ENCODE measurements at places on chromosomes 5 and 9.

DNA sequence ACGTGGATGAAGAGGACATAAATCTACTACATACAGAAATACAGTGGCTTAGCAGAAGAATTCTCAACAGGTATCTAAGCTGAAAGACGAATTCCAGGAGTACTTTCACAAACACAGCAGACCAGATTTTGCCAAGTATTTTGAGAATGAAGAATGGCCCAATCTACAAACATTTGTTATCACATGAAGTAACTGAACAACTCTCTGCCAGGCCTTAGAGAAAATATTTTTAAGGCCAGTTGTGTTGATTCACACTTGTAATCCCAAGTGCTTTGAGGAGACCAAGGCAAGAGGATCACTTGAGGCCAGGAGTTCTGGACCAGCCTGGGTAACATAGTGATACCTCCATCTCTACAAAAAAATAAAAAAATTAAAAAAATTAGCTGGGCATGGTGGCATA lies 14.3 kb downstream of the AGTPBP1 start:
- no peak for DNase-seq

- DNase-seq: no peak
Observed at GRCh38 chr9:108099854-108100253, 610.3 kb upstream of the KLF4 start.

- no peak for DNase-seq
Observed at GRCh38 chr9:118613996-118614395, 755.2 kb downstream of the BRINP1 start.

GRCh38 chr5:156991714-156992113 lies 28.7 kb upstream of the TIMD4 start:
- DNase-seq: no peak

- DNase-seq: no peak
Observed at GRCh38 chr5:1838013-1838412, 36.8 kb downstream of the NDUFS6 start.

DNA sequence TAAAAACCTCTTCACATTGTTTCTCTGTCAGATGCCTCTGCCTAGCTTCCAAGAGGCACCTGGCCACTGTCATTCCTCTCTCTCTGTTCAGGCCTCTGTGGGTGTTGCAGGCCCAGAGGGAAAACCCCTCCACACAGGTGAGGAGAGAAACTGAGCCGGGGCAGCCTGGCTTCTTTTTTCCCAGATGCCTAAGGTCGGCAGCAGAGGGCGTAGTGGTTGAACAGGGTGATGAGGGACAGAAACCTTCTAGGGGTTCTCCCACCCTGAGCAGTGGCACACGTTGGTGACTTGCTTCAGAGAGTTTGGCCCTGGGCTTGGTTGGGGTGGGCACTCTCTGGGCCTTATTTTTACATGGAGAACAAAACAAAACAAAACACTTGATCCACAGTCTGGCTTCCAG lies 12.2 kb downstream of the IL9 start:
- DNase-seq: no peak

GRCh38 chr9:80867731-80868130 lies 821.6 kb downstream of the TLE1 start:
- no peak for DNase-seq

- no peak for DNase-seq
Observed at GRCh38 chr9:6922680-6923079, 164.9 kb downstream of the KDM4C start.

GRCh38 chr5:169765176-169765996 lies 128.3 kb downstream of the DOCK2 start:
- no peak for DNase-seq

DNA sequence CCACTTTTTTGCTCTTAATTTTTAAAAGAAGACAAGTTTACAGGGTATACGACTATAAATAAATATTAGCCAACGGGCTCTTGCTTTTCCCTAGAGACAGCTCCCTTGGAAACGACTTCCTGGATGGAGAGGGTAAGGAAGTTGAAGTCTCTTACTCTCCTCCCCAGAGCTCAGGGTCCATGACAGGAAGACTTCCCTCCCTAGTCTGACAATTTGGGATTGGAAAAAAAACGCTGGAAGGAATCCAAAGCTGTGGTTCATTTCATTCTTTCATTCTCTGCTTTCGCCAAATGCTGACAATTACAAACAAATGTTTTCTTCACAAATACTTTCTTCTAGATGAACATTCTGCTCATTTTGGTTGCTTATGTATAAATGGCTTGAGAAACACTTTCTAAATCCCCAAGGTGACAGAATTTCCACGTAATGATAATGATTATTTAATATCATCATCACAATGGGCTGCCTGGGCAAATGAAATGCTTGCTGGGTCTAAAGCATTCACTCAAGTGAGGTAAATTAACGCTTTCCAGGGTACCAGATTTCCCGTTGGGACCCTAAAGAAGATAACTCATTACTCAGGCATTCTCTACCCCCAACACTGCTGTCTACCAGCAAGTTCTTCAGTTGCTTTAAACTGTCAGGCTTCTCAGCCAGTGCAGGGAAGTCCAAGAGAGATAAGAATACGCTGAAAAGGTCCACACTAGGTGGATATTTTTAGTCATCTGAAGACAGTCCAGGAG lies 139.8 kb upstream of the SLC30A5 start:
- DNase-seq: no peak

GRCh38 chr5:105952875-105953274 lies 1717.9 kb downstream of the EFNA5 start:
- no peak for DNase-seq

- no peak for DNase-seq
Observed at GRCh38 chr9:38162332-38163211, 93.5 kb upstream of the SHB start.

- no peak for DNase-seq
Observed at GRCh38 chr5:150502106-150502505, 5.8 kb upstream of the NDST1 start.

- no peak for DNase-seq
Observed at GRCh38 chr9:87137718-87138117, 190.4 kb upstream of the GAS1 start.

GRCh38 chr9:25681266-25681665 lies 3.0 kb upstream of the TUSC1 start:
- no peak for DNase-seq

- no peak for DNase-seq
Observed at GRCh38 chr5:81995407-81995806, 23.6 kb downstream of the ATG10 start.

GRCh38 chr5:147169901-147170300 lies 64.9 kb upstream of the STK32A start:
- DNase-seq: no peak

DNA sequence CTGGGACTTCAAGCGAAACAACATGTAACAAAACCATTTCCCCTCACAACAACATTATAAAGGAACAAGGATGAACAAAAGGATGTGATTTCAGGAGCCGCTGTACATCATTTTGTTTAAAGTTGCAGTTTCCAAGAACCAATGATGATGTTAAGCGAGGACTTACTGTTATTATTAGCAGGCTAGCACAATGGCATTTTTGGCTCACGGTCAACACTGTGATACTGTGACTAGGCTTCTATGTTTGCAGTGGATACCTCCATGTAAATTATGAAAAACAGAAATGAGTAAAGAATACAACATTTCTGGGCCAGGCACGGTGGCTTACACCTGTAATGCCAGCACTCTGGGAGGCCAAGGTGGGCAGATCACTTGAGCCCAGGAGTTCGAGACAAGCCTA lies 113.0 kb downstream of the AUH start:
- no peak for DNase-seq

- no peak for DNase-seq
Observed at GRCh38 chr9:136964171-136964689, 12.2 kb downstream of the LCN12 start.

DNA sequence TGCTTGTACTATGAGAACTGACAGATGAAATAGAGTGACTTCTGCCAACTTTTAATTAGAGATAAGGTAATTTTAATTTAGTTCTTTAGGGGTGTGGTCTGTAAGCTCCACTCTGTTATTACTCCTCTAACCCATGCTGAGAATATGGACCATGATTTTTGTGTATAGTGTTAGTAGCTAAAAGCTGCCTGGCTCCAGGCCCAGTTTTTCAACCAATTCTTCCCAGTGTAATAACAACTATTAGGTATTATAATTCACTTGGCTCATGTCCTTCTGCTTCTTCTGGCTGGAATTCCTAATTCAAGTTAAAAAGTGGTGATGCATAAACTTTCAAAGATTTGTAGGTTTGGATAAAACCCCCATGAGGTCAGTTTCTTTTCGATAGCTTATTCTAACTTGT lies 216.3 kb downstream of the ISL1 start:
- no peak for DNase-seq

GRCh38 chr5:155019601-155020226 lies 6.2 kb downstream of the KIF4B start:
- DNase-seq: no peak

DNA sequence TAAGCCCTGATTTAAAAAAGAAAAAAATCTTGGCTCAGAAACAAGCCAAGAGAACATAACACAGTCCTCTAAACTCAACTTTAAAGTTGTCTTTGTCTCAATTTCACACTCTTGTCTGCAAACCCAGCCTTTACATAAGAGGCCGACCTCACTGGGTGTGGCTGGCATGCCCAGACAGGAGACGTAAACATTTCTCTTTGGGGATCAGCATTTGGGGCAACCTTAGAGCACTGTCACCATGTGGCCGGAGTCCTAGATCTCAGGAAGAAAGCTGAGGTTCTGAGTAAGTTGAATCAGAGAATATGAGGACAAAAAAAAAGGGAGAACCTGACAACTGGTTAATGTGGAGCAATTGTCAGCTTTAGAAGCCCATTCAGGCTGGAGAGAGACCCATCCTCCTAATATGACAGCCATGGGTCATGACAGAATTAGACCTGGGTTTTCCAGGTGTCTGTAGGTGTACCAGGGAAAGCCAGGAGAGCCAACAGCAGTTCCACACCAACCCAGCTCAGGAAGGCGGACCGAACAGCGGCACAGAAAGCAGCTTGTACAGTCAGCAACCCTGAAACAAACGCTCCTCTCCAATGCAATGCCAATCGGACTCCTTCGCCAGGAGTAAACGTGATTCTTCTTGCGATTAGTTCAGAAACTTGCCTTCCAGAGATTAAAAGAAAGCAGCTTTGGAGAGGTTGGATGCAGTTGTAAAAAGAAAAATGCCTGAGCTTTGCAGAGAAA lies 97.9 kb upstream of the MAP3K1 start:
- DNase-seq: no peak

DNA sequence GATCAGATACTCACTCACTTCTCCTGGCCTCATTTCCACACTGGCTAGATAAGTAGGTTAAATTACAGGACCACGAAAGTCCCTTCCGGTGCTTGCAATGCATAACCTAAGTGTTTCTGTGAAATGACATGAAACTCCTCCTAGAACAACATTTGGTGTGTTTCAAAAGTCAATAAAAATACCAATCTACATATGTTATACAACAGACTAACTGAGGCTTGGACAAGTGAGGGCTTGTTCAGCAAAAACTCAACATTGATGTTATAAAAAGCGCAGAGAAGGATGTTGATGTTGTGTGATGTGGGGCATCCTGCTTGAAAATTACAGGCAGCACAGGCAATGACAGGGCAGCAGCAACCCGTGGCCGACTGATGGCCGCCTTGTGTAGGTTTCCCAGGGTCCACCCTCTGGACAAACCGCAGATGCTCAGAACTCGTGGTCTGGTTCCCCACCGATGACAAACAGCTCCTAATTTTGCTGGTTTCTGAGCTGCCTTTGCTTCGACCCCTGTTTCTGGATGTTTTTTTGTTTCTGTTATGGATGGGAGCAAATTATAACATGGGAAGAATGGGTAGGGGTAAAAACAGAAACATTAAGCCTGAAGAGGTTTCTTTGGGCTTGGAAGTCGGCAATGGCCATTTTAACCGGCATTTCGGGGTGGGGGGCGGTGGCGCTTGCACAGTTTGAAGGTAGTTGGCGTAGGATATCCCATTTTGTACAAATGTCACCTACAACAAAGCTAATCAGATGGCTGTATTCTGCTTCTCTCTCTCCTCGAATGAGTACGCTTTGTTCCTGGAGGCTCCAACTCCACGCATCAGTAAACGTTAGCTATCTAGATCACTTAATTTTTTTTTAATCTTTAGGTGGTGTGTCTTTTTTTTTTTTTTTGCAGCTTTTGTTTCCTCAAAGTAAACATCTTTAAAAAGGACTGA lies 116.1 kb downstream of the PDZD2 start:
- DNase-seq: no peak

DNA sequence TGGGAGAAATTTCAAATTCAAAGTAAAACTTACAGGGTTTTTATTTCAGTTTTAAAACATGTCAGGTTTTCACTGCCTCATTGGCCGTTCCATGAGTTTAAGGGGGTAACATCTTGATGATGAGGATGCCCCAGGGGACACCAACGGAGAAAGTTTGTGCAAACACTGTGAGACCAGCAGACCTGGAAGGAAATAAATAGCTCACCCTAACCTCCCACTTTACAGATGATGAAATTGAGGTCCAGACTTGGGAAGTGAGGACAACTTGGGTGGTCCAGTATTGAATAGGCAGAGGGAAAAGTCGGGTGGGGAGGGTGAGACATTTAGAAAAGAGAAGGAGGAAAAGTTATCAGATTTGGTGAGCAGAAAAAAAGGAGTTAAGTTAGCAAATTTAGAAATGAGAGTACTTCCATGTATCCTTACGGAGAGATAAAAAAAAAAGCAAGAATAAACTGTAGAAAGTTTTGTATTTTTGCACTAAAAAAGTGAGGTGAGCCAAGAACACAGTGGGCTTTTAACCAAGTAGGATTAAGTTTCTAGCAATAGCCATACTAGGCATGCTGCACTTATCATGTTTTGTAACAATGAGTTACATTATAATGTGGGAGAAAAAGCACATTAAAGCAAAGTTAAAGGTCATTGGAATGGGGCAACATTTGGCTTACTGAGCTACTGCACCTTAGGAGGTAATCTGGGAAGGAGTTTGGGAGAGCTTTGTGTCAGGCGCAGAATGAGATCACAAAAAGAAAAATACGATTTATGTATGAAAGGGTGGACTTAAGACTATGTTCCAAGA lies 125.1 kb downstream of the GAS1 start:
- DNase-seq: no peak

- DNase-seq: no peak
Observed at GRCh38 chr5:163653526-163653925, 148.1 kb downstream of the MAT2B start.

DNA sequence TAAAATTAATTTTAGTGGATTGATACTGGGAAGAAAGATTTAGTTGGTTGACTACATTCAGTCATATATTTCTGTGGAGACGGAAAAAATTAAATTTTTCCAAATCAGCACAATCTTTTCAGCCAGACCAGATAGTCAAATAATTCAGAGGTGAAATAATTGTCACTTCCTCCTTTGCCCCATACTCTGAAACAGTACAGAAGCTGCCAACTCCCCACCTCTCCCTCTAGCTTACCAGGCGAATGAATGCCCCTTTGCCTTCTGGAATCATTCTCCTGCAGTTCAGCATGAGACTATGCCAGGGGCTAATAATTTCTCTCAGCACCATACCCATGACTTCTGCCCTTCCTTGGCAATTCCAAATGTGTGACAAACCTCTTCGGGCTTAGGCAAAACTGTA lies 43.5 kb downstream of the EBF1 start:
- no peak for DNase-seq

Measured in activated CD4-positive, CD25-positive, alpha-beta regulatory T cell (primary cell).